ENCODE measurements at places on chromosomes 11 and 22.

- DNase-seq, result no peak
Observed at GRCh38 chr11:57348636-57349313, 10.6 kb downstream of the P2RX3 start.

DNA sequence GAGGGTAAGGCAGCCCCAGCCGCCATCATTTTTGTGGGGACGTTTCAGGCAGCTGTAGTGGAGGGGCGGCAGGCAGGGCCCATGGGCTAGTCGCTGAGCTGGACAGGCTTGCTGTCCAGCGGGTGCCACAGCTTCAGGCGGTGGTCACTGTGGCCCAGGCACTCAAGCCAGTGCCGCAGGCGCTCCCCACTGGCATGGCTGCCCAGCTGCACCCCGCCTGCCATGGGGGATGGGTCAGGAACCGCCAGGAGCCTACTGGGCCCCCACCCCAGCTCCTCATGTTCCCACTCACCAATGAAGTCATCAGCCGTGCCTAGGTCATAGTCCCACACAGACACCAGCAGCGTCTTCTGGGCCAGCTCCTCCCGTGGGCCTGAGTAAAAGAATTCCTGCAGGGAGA is 6.0 kb downstream of the NDUFV1 start:
- DNase-seq, result no peak

GRCh38 chr11:47477323-47477722 is 28.4 kb upstream of the RAPSN start:
- no peak for DNase-seq

DNA sequence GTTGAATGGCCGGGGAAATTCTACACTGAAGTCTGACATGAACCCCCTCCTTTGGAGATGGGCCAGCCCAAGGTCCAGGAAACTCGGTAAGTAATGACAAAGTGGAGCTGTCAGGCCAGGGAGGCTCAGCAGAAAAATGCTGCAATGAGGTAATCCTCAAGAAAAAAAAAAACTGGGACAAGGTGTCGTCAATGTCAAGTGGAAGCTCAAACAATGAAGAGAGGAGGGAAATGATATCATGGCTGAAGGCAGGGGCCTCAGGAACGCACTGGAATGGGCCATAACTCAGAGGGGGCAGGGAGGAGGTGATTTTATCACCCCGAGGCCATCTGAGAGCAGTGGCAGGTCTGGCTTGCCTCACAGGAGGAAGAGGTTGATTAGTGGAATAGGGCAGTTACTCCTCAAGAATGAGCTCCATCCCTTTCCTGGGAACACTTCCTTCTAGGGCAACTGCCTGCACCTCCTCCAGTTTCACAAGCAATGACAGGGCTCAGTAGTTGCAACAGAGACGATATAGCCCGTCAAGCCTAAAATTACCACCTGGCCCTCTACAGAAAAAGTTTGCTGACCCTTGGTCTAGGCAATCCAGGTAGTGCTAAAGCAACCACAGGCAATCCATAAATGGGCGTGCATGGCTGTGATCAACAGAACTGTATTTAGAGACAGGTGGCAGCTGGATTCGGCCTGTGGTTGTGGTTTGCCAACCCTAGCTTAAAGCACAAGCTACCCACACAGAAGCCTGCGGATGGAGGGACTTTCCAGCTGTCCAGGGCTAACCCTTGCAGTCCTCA is 65.2 kb downstream of the FBXO7 start:
- no peak for DNase-seq

- DNase-seq, result no peak
Observed at GRCh38 chr11:15278128-15278527, 163.4 kb downstream of the INSC start.

Data from KG1 (cell line).